HepG2 (cell line): ENCODE measurements at places on chromosomes 4 and X. TPM values are rescaled to one million over a fixed set of nuclear protein-coding genes. Genes with fewer than 3 reads are reported as not detected.

GRCh38 chr4:82381661-82382296 lies 8.0 kb upstream of the HNRNPD start:
- H3K4me1 ChIP-seq: no peaks in the 10 kb centered on the region
- H3K4me3 ChIP-seq: no peak overlapping the region
- H3K27me3 ChIP-seq: no peaks in the 10 kb centered on the region
- no peak for DNase-seq

Gene SCML2
- 4.5 and 5.1 TPM in 2 replicates for polyA plus RNA-seq

DNA sequence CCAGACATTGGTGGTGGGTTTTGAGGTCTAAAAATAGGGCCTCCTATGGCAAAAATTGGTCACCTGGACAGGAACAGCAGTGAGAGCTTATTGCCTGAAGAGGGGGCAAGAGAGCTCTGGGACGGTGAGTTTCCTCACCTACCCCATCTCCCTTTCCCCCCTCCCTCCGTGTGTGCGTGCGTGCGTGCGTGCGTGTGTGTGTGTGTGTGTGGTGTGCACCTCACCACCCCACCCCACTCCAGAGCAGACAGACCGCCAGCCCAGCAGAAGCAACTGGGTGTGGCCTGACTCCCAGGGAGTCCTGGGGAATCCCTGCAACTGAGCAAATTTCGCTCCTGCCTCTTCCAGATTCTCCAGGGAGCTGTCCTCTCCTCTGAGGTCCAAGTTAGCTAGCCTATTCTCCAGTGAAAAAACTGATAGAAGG lies 44.7 kb downstream of the PRPS1 start:
- H3K27me3 ChIP-seq: no peaks in the 10 kb centered on the region; the same call in 1 of the 2 replicates
- H3K36me3 ChIP-seq: no peaks in the 10 kb centered on the region
- H3K4me1 ChIP-seq: no peaks in the 10 kb centered on the region

- H3K36me3 ChIP-seq: no peaks in the 10 kb centered on the region
- no peak overlapping the region for H3K27ac ChIP-seq
- peaks cover 6% of the 10 kb centered on the region for H3K4me1 ChIP-seq
- no peaks in the 10 kb centered on the region for H3K27me3 ChIP-seq
Measured at GRCh38 chrX:47585273-47585672, 3.0 kb downstream of the TIMP1 start.

DNA sequence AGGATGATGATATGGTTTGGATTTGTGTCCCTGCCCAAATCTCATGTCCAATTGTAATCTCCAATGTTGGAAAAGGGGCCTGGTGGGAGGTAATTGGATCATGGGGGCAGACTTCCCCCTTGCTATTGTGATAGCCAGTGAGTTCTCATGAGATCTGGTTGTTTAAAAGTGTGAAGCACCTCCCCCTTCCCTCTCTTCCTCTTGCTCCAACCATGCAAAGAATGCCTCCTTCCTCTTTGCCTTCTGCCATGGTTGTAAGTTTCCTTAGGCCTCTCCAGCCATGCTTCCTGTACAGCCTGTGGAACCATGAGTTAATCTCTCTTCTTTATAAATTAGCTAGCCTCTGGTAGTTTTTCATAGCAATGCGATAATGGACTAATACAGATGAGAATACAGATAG lies 19.7 kb upstream of the ALG13 start:
- H3K4me1 ChIP-seq: no peaks in the 10 kb centered on the region
- no peak for DNase-seq
- H3K27me3 ChIP-seq: no peaks in the 10 kb centered on the region
- no peaks in the 10 kb centered on the region for H3K36me3 ChIP-seq
- no peak overlapping the region for H3K4me3 ChIP-seq

Gene ADH7
- not detected in 2 replicates for polyA plus RNA-seq

DNA sequence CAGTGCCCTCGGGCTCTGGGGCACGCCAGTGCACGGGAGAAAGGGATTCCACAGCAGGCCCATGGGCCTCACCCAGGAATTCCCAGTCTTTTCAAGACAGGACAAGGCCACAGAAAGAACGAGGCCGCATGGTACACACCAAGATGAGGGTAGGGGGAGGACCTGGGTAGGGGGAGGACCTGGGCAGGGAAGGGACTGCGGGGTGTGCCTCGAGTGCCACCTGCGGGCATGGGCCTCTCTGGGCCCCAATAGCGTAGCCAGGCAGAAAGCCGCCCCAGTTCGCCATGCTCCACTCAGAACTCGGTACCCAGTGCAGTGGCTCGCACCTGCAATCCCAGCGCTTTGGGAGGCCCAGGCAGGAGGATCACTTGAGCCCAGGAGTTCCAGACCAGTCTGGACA lies 14.0 kb upstream of the DUSP9 start:
- H3K27ac ChIP-seq: no peak overlapping the region
- peaks cover 80% of the 10 kb centered on the region for H3K4me1 ChIP-seq
- no peaks in the 10 kb centered on the region for H3K27me3 ChIP-seq
- no peaks in the 10 kb centered on the region for H3K36me3 ChIP-seq

DNA sequence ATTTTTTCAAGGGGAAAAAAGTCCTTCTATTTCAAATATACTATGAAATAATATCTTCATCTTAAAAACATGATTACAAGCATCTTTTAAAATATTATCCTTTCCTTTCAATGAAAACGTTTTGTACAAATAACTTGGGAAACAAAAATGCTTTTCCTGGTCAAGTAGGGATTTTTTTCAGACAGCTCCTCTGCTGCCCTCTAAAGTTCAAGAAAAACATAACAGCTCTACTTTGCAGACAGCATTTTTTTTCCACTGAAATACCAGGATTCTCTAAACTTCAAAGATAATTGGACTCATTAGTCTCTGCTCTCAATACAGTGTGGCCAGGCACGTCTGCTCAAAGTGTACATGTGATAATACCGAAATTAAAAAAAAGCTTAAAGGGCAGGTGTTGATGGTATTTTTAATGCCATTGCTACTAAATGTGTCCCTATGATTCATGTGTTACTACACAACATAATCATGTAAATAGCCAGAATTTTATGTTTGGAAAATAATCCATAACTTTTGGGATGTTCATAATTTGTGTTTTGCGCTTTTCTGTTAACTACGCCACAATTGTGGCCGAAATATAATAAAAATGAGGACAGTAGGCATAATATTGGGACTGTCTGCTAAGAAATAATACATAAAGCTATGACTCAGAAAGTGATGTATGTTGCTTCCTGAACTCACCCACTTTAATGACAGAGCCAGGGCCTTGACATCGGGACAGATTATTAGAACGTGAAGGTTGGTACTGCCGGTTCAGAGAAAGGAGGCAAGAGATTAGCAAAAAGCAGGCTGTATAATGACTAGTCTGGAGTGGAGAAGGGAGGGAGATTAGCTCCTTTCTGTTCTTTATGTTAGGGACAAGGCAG lies 478.9 kb downstream of the KCNIP4 start:
- no peaks in the 10 kb centered on the region for H3K36me3 ChIP-seq
- DNase-seq: peak; percentile 11
- H3K27me3 ChIP-seq: no peaks in the 10 kb centered on the region
- no peak overlapping the region for H3K4me3 ChIP-seq
- no peak overlapping the region for H3K27ac ChIP-seq

DNA sequence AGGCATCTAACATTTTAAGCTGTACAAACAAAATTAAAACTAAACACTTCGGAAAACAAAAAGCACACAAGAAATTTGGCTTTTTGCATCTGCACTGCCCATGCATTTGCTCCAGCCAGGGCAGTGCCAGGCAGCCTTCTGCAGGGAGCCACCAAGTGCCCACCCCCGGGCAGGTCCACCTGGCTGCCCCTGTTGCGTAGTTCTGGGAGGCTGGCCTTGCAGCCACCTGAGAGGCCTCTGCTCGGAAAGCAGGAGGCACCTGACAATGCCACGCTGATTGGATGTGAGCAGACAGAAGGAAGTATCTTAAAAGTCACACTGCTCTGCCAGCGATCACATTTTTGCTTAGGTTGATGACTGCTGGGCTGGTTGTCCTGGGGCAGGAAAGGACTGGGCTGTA lies 3.5 kb downstream of the TMEM271 start:
- DNase-seq: no peak
- H3K27ac ChIP-seq: no peak overlapping the region
- H3K27me3 ChIP-seq: peaks cover 60% of the 10 kb centered on the region
- no peaks in the 10 kb centered on the region for H3K36me3 ChIP-seq
- H3K4me1 ChIP-seq: peaks cover 8% of the 10 kb centered on the region
